ENCODE measurements at places on chromosomes 4 and X. TPM values are rescaled to one million over a fixed set of nuclear protein-coding genes. Genes with fewer than 3 reads are reported as not detected.

Gene ETDB
- not detected for total RNA-seq

Gene TAF7L
- not detected for total RNA-seq

Gene INTU
- 3.0 TPM for total RNA-seq

Gene SLC10A4
- not detected for total RNA-seq

Gene AFM
- total RNA-seq = not detected

DNA sequence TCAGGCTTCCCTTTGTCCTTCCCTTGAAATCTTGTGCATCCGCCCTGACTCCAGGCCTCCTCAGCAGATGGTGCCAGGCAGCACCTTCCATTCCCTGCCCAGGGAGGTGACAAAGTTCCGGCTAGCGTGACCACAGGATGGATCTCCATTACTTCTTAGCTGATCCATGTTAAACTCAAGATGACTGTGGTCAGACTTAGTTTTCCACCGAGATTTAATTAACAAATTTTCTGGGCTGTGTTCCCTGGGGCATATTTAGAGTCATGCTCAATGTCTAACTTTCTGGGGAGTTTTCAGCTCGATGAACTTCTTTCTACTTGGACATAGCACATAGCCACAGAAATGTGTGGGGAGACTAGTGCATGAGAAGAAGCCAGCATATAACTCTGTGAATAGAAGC lies 215.1 kb upstream of the SFRP2 start:
- DNase-seq = no peak
- H3K4me3 ChIP-seq = no peak overlapping the region
- H3K27me3 ChIP-seq = no peaks in the 10 kb centered on the region
- no peak overlapping the region for H3K27ac ChIP-seq
- H3K4me1 ChIP-seq = no peaks in the 10 kb centered on the region

GRCh38 chr4:8939160-8939839 lies 67.7 kb upstream of the HMX1 start:
- H3K27ac ChIP-seq = no peak overlapping the region
- no peaks in the 10 kb centered on the region for H3K36me3 ChIP-seq
- H3K4me1 ChIP-seq = no peaks in the 10 kb centered on the region
- H3K4me3 ChIP-seq = no peak overlapping the region

- no peaks in the 10 kb centered on the region for H3K27me3 ChIP-seq
- H3K4me3 ChIP-seq = no peak overlapping the region
- H3K27ac ChIP-seq = no peak overlapping the region
Measured at GRCh38 chrX:15016051-15016450, 142.8 kb downstream of the MOSPD2 start.

DNA sequence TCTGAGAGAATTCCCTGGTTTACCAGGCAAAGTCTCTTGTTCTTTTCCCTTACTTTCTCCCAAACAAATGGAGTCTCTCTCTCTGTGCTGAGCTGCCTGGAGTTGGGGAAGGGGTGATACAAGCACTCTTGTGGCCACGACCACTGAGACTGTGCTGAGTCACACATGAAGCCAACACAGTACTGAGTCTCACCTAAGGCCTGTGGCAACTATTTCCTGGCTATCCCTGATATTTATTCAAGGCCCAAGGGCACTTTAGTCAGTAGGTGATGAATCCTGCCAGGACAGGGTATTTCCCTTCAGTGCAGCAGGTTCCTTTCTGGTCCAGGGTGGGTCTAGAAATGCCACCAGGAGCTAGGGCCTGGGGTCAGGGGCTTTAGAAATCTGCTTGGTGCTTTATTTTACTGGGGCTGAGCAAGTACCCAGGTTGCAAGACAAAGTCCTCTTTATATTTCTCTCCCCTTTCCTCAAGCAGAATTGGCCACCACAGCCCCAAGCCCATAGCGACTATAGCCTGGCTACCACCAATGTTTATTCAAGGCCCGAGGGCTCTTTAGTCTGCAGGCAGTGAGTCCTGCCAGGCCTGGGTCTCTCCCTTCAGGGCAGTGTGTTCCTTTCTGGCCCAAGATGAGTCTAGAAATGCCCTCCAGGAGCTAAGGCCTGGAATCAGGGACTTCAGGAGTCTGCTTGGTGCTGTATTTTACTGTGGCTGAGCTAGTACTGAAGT lies 10.5 kb downstream of the ARL13A start:
- no peaks in the 10 kb centered on the region for H3K4me1 ChIP-seq
- no peaks in the 10 kb centered on the region for H3K27me3 ChIP-seq
- H3K36me3 ChIP-seq = no peaks in the 10 kb centered on the region
- DNase-seq = no peak
- no peak overlapping the region for H3K4me3 ChIP-seq
- H3K27ac ChIP-seq = no peak overlapping the region

GRCh38 chr4:118872181-118872580 lies 16.5 kb upstream of the SYNPO2 start:
- H3K4me1 ChIP-seq = no peaks in the 10 kb centered on the region
- no peaks in the 10 kb centered on the region for H3K27me3 ChIP-seq
- no peak for DNase-seq
- H3K27ac ChIP-seq = no peak overlapping the region

GRCh38 chr4:130689181-130689580 lies 1593.2 kb downstream of the C4orf33 start:
- H3K4me3 ChIP-seq = no peak overlapping the region
- H3K27ac ChIP-seq = no peak overlapping the region
- DNase-seq = no peak
- H3K36me3 ChIP-seq = no peaks in the 10 kb centered on the region
- H3K4me1 ChIP-seq = no peaks in the 10 kb centered on the region

DNA sequence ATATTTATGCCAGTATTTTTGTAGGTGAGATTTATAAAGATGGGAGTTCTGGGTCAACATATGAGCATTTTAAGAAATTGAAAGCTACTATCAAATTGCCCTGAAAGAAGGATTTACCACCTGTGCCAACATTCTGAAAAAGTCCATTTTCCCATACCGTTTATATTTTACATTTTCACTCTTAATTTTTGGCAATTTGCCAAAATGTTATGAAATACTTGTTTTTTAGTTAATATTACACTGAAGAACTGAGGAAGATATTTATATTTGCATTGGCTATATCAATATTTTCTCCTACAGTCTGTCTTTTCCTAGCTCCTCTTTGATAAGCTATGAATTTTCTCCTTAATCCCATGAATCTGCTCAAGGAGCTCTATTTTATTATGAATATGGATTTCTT lies 52.4 kb downstream of the DCHS2 start:
- no peaks in the 10 kb centered on the region for H3K4me1 ChIP-seq
- DNase-seq = no peak
- no peak overlapping the region for H3K4me3 ChIP-seq
- H3K27ac ChIP-seq = no peak overlapping the region
- H3K36me3 ChIP-seq = no peaks in the 10 kb centered on the region

- H3K36me3 ChIP-seq = no peaks in the 10 kb centered on the region
- no peaks in the 10 kb centered on the region for H3K4me1 ChIP-seq
- no peak for DNase-seq
- no peaks in the 10 kb centered on the region for H3K27me3 ChIP-seq
- H3K4me3 ChIP-seq = no peak overlapping the region
Measured at GRCh38 chrX:48461830-48462229, 8.2 kb downstream of the SLC38A5 start.

GRCh38 chrX:143462696-143463095 lies 54.6 kb downstream of the SPANXN3 start:
- H3K4me3 ChIP-seq = no peak overlapping the region
- no peaks in the 10 kb centered on the region for H3K4me1 ChIP-seq
- no peak overlapping the region for H3K27ac ChIP-seq
- H3K27me3 ChIP-seq = no peaks in the 10 kb centered on the region
- no peak for DNase-seq

DNA sequence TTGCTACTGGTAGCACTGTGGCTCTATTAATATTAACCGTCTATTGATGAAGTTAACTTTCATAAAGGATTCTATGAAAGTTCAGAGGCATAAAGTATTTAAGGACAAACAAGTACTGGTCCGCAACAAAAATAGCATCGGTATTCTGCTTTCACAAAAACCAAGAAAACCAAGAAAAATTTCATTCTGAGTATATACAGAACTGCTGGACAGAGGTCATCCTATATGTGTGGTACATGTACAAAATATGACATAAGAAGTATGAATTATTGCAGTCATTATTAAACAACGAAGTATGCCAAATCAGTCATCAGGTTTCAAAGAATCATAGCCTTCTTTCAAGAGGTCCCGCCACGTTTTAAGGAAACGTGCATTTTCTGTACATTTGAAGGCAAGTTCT lies 2.4 kb downstream of the C4orf46 start:
- no peaks in the 10 kb centered on the region for H3K36me3 ChIP-seq
- no peak overlapping the region for H3K4me3 ChIP-seq
- no peak for DNase-seq
- peaks cover 8% of the 10 kb centered on the region for H3K4me1 ChIP-seq

- H3K4me1 ChIP-seq = no peaks in the 10 kb centered on the region
- H3K36me3 ChIP-seq = no peaks in the 10 kb centered on the region
- no peak for DNase-seq
- no peak overlapping the region for H3K27ac ChIP-seq
Measured at GRCh38 chrX:106952089-106952488, 31.9 kb downstream of the CLDN2 start.

GRCh38 chrX:71974916-71975315 lies 64.3 kb downstream of the NHSL2 start:
- DNase-seq = no peak
- H3K4me3 ChIP-seq = no peak overlapping the region
- H3K27me3 ChIP-seq = no peaks in the 10 kb centered on the region
- no peak overlapping the region for H3K27ac ChIP-seq
- H3K4me1 ChIP-seq = no peaks in the 10 kb centered on the region

DNA sequence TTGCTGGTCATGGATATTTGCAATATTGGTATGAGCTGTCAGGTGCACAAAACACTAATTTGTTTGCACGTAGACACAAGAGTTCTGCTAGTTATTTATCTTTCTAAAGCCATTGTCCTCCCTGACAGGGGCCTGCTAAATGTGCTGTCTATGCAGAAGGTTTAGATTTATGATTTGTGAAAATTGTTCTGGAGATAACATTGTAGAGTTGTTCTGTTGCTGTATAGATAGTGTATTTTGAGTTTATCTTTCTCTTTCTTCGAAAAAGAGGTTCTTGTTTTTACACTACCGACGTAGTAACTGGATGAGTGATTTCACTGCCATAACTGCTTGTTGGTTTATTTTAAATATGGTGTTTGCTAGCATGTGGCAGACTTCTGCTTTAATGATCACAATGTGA lies 28.5 kb upstream of the FGG start:
- H3K27ac ChIP-seq = no peak overlapping the region
- H3K4me1 ChIP-seq = no peaks in the 10 kb centered on the region
- H3K36me3 ChIP-seq = no peaks in the 10 kb centered on the region
- H3K27me3 ChIP-seq = no peaks in the 10 kb centered on the region
- no peak for DNase-seq

All from colonic mucosa (tissue), 4 donors.